Stimulated activated CD4-positive, alpha-beta T cell treated with anti-CD3 and anti-CD28 coated beads, Interleukin-12 subunit alpha, Interleukin-12 subunit beta, amount 100 ng/mL, for 24 hours (primary cell): ENCODE measurements at places on chromosomes 12 and 14.

DNA sequence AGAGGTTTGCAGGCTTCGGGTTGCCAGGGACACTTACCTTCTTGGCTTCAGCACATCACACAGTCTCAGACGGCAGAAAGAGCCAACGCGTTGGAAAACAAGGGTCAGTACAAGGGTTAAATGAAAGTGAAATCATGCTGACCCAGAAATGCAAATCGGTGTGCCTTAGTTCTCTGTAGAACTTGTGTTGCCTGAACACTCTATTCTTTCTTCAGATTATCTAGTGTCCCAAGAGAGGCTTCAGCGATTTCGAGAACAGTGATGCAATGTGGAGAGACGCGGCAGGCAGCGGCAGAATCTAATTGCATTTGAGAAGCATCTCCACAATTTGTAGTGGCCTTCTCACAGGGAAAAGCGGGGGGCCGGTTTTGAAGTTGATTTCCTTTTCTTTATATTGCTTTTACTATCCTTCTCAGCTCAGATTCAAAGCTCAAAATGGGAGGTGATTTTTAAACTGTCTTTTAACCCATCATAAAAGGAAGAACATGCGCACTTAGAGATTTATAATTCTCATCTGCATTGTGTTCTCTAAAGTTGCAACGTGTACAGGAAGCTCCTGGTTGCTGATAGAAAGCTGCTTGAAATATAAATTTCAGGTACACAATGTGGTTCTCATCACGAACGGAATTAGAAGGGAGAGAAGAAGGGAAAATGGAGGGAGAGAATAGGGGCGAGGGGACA lies 67.8 kb upstream of the EGLN3 start:
- no peak for DNase-seq

GRCh38 chr12:123011701-123012100 lies 31.2 kb downstream of the ARL6IP4 start:
- DNase-seq, result no peak

- no peak for DNase-seq
These were observed 90.1 kb downstream of the RPAP3 start for GRCh38 chr12:47615711-47616110.

- no peak for DNase-seq
These were observed 49.7 kb downstream of the KIF21A start for GRCh38 chr12:39393179-39393578.

- no peak for DNase-seq
These were observed 23.9 kb downstream of the MDM2 start for GRCh38 chr12:68831751-68832503.

- DNase-seq, result no peak
These were observed 202.8 kb upstream of the SOX5 start for GRCh38 chr12:24152270-24152669.

GRCh38 chr12:109966546-109966945 lies 29.6 kb downstream of the GIT2 start:
- no peak for DNase-seq
